NCI-H2081 treated with DMSO at 0.1 percent for 48 hours (cell line): ENCODE measurements at places on chromosomes 11 and 22.

- no peak for DNase-seq
Measured at GRCh38 chr11:59558270-59558643, 46.9 kb downstream of the OR4D9 start.

- DNase-seq, result no peak
Measured at GRCh38 chr22:46457502-46458488, 79.6 kb downstream of the CELSR1 start.

DNA sequence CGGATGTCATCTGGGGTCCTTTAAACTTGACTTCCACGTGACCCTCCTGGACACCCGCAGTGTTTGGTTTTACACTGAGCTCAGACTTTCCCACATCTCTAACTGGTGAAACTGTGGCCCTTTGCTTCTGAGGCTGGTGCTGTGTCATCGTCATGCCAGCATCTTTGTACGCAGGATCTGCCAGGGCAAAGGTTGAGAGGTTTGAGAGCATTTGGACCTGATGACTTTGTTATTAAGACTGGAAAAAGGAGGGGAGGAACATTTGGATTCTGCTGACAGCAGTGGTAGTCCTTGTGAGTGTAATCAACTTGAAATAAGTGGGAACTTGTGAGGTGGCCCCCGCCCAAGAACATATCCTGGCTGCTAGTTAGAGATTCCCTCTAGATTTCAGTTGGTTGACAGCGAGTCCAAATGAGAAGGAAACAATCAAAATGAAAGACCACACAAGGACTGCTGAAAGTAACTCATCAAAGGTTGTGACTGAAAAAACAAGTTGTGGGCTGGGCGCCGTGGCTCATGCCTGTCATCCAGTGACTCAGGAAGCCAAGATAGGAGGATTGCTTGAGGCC, 102.5 kb downstream of the KIAA1671 start:
- no peak for DNase-seq

DNA sequence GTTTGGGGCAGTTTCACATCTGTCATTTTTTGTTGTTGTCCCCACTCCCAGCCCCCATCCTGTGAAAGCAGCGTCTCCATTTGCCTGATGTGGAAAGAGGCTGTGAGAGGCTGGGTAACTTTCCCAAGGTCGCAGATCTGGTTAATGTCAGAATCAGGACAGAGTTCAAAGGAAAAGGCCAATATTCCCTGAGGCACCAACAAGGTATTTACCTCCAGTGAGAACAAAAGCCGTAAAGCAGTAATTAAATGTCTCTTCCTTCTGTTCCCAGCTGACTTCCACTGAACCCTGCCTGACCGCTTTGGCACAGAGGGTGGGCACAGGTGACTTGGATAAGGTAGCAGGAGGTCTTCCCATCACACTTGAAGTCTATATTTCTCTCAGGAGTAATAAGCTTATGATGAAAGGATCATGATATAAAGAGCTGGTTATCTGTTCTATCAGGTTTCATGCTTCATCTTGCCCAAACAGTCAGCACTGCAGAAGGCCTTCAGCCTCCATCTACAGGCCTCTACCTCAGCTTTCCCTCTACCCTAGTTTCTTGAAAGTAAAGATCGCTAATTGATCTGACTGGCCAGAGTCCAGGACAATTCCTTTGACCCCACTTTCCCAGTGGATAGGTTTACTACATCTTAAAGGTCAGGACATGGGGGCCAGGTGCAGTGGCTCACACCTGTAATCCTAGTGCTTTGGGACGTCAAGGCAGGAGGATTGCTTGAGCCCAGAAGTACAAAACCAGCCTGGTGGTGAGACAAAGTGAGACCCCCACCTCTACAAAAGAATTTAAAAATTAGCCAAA, 9.4 kb downstream of the C11orf91 start:
- no peak for DNase-seq

DNA sequence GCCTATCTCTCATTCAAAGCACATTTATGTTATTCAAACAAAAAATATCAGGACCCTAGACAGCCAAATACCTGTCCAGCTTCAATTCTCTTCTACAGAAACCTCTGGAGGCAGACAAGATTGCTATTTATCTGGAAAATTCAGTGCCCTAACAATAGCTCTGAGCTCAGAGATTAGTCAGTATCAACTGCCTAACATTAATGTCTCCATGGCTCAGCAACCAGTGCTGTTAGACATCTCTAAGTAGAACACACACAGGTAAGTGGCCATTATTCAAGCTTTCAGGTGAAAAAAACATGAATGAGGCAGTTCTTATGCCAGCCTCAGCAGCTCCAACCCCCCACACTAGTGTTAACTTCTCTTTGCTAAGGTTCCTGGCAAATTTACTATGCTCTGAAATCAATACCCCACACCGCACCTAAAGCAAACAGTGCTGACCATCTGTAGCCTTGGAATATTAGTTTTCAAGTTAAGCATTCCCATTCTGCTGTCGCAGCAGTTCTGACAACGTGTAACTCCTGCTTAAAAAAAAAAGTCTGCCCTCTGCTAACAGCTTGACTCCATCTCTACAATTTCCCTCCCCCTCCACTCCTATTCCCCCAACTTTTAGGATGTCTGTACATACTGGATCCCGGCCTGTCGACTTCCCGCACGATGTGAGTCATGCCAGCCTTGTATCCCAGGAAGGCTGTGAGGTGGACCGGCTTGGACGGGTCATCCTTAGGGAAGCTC, 1.5 kb downstream of the RPL3 start:
- DNase-seq, result no peak

DNA sequence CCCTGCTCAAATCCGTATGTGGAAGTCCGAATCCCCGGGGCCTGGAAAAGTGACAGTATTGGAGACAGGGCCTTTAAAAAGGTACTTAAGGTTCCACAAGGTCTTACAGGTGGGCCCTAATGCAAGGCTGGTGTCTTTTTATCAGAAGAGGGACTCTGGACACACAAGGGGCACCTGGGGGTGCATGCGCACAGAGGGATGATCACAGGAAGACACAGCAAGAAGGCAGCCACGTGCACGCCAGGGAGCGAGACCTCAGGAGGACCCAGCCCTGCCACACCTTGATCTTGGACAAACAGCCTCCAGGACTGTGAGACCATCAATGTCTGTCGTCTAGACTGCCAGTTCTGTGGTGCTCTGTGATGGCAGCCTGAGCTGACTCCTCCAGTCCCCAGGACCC, 96.5 kb downstream of the SHANK2 start:
- no peak for DNase-seq

DNA sequence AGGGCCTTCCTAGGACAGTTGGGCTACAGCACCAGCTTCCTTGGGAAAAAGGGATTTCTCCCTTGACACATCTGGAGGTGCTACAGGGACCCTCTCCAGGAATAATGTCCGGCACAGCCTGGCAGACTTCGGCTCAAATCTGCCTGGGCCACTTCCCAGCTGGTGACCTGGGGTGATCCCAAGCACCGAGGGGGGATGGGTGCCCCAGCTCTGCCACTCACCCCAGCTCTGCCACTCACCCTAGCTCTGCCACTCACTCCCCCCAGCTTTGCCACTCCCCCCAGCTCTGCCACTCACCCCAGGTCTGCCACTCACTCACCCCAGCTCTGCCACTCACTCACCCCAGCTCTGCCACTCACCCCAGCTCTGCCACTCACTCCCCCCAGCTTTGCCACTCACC, 9.9 kb downstream of the OSBPL5 start:
- DNase-seq, result no peak

DNA sequence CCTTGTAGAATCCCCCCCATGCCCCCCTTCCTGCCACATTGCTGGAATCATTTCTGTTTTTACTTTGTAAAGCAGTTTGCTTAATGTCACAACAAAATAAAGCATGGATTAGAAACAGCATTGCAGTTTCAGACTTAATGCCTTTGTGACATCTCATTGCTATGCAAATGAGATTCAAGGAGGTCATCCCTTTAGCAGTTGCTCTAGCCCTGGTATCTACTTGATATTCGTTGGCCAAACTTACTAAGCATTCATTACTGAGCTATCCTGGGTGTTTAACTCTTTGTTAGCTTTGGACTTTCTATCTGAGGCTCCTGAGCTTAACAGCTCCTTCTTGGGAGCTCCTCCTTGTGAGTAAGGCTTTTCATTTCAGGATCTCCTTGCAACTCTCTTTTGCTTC, 16.3 kb downstream of the FAT3 start:
- DNase-seq, result no peak

- no peak for DNase-seq
Measured at GRCh38 chr11:83540728-83541127, 254.6 kb upstream of the CCDC90B start.

DNA sequence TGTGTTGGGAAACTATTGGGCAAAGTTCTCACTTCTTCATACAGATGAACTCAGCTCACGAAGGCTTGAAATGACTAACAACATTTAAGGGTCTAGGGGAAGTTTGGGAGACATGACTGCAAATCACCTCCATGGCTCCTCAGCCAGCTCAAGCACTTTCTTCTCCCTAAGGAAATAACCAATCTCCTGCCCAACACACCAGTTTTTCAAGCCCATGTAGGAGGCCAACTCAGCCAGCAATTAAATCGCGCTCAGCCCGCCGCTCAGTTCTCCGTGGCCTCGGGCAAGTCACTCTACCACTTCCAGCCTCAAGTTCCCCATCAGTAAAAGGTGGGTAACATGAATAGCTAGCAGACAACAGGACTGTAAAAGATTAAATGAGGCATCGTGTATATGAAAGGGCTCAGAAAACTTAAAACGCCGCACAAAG, 796 bp downstream of the POLDIP3 start:
- DNase-seq, result no peak

DNA sequence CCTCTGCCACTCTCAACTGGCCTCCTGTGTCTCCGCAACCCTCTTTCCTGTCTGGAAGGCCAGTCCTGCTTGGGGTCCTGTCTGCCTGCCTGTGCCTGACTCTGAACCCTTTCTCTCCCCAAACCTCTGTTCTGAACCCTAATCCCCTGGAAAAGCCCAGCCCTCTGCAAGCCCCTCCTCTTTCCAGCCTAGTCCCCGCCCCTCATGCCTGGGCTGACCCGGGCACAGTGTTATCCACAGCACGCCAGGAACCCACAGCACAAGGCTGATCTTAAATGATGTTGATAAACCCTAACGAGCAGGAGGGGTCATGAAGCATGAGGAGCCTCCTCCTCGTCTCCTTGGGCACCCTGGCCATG, at the start of gene IFITM10:
Gene IFITM10 (minus strand): TSS at position 115 of the 359 bp plus-strand sequence. CDS start 153 bp downstream, outside the sequence.
- no peak for DNase-seq

- DNase-seq, result no peak
Measured at GRCh38 chr22:22730655-22731373, 86.4 kb downstream of the GGTLC2 start.

- no peak for DNase-seq
Measured at GRCh38 chr11:114090225-114090910, 30.9 kb downstream of the ZBTB16 start.

- DNase-seq, result no peak
Measured at GRCh38 chr11:65060913-65061408, 2.6 kb upstream of the NAALADL1 start.

DNA sequence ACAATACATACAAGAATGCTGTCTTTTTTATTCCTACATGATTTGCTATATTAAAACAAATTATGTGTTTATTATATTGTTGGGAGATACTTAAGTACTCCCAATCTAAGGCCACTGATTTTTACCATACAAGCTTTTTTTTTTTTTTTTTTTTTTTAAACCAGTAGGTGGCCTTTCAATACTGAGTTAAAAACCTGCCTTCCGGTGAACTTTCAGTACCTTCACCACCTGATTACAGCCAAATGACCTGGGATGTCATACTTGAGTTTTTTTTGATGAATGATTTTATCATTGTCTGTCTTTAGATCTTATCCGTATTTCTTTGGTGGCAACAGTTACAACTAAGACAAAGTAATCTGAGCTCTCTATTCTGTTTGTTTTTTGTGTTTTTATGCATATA, 94.0 kb upstream of the FOLH1 start:
- no peak for DNase-seq

DNA sequence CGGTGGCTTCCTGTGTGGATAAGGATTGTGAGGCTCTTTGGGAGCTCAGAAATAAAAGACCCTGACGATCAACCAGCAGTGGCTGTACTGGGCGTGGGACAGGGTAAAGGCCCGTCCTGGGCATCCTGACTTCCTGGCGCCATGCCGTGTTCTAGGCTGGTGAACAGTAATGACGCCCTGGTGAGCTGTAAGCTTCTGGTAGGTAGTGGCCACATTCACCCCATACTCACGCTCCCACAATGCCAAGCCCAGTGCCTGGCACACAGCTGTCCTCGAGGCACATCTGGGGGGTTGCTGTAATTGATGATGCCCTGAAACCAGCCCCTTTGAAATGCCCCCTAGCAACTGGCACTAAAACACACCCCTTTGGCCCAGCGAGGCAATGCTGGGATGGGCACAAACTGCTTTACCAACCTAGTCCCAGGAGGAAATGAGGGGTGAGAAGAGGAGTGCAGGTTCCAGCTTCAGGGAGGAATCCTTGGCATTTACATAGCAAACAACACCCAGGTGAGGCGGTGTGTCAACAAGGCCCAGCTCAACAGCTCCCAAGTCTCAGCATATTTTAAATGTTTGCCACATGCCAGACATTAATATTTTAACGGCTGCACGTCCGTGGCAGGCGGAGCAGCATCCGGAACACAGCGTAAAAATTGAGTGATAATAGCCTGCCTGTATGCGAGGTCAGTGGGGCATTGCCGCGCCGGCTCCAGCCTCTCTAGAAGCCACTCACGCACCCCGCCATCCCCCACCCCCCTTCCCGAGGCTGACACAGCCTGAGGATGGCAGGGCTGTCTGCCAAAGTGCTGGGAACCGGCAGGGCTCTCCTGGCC, 79.3 kb downstream of the DSCAML1 start:
- peak; percentile 5 for DNase-seq

- no peak for DNase-seq
Measured at GRCh38 chr11:74721479-74721835, 9.8 kb downstream of the CHRDL2 start.

GRCh38 chr11:122202951-122203456, 87.0 kb upstream of the BLID start:
- DNase-seq, result peak; percentile 9

DNA sequence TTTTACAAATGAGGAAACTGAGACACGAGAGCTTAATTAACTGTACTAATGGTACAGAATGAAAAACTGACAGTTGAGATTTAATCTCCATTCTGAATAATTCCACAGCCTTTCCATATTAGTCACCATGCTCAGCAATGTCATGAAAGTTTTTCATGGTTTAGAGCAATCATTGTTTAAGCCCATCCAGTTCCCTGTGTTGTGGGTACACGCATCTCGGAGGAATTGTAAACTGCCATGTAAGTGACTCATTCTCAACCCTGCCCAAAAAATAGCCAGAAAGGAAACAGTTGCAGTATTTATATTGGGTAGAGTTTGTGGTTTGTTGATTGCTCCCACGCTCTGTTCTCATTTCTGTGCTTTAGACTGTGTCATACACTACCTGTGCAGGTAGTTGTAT, 1790.8 kb downstream of the LRRC4C start:
- no peak for DNase-seq

GRCh38 chr11:7651140-7651551, 22.2 kb downstream of the CYB5R2 start:
- DNase-seq, result no peak

DNA sequence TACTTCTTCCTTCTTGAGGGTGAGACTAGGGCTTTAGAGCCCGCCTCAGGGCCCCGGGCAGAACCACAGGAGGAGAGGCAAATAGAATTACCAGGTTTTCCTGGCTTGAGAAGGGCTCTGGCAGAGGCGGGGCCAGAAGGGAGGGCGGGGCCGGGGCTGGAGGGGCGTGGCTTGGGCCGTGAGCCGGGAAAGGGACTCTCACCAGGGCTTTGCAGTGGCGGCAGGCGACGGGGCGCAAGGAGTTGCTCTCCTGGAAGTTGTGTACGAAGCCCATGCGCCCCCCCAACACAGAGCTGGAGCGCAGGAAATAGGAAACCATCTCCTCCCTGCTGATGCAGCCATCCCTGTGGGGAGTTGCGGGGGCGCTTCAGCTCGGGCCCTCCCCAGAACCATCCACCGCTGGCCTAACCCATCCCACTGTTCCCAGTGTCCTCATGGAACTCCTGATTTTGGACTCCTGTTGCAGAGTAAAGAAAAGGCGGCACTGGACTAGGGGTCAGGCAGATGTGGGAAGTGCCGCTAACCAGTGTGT, 6.9 kb upstream of the NRXN2 start:
- no peak for DNase-seq
